ENCODE measurements at places on chromosomes 13 and 19.

DNA sequence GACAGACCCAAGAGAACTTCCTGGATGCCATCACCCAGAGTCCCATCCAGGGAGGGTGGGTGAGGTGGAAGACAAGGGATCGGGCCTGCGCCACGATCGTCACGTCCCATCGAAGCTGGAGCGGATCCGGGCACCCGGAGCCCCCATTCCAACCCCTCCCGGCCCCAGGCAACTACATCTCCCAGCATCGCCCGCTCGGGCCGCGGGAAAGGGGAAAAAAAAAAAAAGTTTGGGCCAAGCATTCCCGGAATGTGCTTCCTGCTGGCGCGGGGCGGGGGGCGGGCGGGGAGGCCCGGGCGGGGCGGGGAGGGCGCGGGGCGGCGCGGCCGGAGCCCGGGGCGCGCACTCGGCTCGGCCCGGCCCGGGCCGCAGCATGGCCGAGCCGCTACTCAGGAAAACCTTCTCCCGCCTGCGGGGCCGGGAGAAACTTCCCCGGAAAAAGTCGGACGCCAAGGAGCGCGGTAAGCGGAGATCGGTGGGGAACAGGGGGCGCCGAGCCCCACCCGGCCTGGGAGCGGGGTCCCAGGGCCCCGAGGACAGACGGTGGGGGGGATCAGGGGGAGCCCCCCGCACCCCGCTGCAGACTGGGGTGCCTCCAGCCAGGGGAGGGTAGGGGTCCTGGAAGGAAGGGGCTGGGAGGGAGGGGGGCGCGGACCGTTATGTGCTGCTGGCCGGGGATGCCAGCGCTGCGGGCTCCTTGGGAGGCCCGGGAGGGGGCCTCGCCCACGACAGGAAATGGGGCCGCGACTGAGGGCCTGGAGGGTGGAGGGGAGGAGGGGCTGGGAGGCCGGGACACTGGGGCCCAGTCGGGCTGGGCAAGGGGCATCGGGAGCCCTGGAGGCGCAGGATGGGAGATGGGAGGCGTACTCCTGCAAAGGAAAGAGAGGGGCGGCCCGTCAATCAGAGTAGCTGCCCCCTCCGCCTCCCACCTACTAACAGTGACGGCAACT, at the start of gene SYDE1:
TSS of gene SYDE1 (plus strand) at position 341 of the 950 bp plus-strand sequence. CDS start at position 374, 33 bp downstream.
- no peak for DNase-seq

GRCh38 chr19:14113762-14114414, 3.7 kb downstream of the PRKACA start:
- DNase-seq: peak; percentile 25

DNA sequence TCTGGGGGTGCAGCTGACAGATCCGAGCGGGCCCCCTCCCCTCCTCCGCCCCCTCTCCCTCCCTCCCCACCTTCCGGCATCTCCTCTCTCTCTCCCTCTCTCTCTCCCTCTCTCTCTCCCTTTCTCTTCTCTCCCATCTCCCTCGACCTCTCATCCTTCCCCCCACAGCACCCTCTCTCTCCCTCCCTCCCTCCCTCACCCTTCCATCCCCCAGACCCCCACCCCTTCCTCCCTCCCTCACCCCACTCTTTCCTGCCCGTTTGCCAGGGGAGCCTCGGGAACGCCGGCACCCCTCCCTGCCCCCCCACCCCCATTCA, 666 bp downstream of the CELF5 start:
- no peak for DNase-seq

DNA sequence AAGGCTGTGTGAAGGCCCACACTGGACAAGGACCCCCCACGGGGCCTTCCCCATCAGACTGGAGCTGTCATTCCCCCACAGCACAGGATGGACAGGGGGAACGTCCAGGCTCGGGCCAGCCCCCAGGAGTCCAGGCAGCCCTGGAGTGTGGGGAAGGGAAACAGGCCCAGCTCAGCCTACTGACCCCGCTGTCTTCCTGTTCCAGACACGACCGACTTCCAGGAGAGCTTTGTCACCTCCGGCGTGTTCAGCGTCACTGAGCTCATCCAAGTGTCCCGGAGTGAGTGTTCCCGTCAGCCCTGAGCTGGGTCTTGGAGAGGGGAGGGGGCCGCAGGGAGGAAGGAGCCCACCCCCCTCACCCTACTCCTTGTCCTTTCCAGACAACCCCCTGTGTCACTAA, 47.0 kb downstream of the SMIM24 start:
- DNase-seq: no peak

- DNase-seq: no peak
Observed at GRCh38 chr19:35963514-35963913, 27.3 kb downstream of the LRFN3 start.

DNA sequence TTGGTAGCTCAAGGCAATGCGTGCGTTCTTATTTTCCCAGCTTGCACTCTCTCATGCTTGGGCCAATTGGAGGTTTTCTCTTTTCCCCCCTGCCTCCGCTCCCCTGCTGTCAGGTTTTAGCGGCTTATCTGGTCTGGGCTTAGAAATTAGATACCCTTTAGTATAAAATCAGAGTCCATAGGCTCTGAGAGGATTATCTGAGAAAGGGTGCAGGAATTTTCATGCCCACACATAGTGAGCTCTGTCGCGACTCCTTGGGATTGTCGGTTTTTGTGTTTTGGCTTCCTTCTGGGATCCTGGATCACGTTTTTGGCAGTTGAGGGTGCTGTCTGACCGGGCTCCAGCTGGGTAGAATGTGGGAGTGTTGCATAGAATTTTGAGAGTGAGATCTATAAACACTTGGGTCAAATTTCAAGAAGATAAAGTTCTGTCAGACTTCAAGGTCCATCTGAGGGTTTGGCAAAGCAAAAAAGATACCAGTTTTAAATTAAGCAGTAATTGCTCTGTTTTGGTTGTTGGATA, 12.4 kb downstream of the CHAF1A start:
- DNase-seq: no peak

GRCh38 chr13:49240017-49240416, 7.7 kb upstream of the CDADC1 start:
- peak; percentile 37 for DNase-seq

DNA sequence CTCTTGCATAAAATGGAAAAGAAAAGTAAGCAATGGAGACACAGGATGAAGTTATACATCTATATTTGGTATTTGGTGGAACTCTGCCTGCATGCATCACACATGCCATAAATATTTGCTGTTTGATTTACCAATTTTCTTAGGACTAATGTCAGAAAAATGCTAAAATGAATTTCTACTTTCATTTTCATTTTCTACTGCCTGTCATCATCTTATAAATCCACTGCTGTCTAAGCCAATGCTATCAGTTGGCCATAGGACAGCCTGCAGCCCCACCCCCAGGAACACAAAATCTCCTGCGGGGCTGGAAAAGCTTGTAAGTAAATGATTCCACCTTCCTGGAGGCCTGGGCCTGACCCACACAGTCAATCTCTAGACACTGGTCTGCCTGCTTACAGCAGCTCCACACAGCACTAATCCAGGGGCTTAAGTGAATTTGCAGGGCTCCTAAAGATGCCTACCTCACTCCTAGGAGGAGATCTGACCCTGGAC, 122.0 kb downstream of the ENOX1 start:
- DNase-seq: no peak

GRCh38 chr13:44271915-44272341, 101.7 kb upstream of the SERP2 start:
- DNase-seq: no peak

- DNase-seq: no peak
Observed at GRCh38 chr19:50214699-50215543, 11.5 kb downstream of the MYH14 start.

GRCh38 chr19:10344780-10345179, 5.4 kb upstream of the ICAM3 start:
- DNase-seq: no peak

DNA sequence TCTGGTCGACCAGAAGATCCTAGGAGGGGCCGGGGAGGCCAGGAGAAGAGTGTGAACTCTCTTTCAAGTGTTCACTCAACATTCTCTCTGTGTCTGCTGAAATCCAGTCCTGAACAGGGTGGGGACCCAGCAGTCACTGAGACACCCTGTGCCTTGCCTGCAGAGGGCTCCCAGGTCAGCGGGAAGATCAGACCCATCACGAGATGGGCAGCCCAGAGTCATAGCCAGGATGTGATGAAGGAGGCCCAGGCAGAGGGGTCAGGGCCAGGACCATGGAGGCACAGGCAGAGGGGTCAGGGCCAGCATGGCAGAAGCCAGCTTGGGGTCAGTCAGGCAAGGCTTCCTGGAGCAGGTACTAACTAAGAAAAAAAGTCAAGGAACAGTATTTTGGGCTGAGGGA, 9.4 kb downstream of the NUMBL start:
- no peak for DNase-seq

DNA sequence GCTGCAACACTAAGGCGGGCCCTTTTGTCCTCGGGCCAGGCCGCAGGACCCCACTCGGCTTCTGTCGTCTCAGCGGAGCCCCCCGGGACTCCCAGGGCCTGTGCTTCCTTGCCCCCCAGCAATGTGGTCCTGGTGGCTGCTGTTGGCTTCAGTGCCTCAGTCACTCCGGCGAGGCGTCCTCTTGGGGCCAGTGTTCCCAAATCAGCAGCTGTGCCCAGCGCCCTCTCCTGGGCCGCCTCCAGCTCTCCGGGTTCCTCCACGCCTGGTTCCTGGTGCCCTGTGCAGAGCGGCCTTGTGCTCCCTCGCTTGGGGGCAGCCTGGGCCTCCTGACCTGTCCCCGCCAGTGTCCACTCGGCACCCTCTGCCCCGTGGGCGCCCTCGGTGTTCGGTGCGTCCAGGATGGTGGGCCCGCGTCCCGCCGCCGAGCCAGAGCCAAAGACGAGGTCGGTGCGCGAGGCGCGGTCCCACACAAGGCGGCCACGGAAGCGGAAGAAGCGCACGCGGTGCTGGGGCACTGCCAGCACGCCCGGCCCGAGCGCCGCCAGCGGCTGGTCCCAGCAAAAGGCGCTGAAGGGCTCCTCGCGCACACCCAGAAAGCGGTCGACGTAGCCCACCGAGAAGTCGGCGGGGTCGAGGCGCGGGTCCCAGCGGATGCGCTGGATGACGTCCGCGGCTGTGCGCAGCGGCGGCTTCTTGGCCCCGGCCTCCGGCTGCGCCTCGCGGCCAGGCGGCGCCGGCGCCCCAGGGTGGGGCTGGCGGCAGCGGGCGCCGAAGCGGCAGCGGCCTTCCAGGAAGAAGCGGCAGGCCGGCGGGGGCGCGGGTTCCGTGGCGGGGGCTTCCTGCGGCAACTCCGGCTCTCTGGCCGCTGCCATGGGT, 685 bp downstream of the LENG9 start:
- peak; percentile 44 for DNase-seq

DNA sequence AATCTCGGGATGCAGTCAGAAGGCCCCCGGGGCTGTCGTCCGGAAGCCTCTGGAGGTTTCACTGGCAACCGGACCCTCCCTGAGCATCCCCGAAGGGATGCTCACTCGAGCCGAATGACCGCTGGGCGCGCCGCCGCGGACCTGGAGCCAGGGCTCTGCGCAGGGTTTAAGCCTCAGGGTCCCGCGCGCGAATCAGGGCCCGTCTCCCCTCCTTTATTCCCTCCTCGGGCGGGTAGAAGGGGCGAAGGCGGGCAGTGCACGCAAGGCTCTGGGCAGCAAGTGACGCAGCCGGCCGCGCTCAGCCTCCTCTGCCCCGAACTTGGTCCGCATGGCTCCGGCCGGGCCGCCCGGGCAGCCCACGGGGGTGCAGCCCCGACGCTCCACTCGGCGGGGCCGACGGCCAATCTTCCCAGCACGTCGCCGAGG, 572 bp downstream of the SHISA2 start:
- DNase-seq: no peak

- no peak for DNase-seq
Observed at GRCh38 chr19:52007451-52007805, 583 bp downstream of the ZNF615 start.

- DNase-seq: no peak
Observed at GRCh38 chr19:38557205-38557799, 60.5 kb downstream of the MAP4K1 start.

DNA sequence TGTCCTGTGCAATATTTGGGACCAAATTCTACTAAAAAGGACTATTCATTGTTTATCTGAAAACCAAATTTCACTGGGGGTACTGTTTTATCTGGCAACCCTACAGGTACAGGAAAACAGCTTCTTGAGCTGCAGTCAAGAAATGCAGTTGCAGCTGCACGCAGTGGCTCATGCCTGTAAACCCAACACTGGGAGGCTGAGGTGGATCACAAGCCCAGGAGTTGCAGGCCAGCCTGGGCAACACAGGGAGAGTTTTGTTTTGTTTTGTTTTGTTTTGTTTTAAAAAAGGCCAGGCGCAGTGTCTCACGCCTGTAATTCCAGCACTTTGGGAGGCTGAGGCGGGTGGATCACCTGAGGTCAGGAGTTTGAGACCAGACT, 11.6 kb upstream of the ZSCAN1 start:
- no peak for DNase-seq

DNA sequence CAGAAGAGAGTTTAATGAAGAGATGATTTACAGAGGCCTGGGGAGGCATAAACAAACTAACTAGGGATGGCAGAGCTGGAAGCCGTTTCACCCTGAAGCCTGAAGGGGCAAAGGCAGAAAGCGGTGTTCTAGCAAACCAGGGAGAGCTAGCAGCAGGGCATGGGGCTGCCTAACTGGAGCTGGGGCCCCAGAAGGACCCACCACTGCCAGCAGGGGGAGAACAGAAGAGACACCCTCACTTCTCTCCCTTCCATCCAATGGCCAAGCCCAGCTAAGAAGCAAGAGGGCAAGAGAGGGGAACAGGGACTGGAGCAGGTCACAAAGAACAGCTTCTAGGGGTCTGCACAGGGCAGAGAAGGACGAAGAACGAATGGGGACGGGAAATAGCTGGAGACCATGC, 195.5 kb downstream of the KATNAL1 start:
- DNase-seq: no peak

DNA sequence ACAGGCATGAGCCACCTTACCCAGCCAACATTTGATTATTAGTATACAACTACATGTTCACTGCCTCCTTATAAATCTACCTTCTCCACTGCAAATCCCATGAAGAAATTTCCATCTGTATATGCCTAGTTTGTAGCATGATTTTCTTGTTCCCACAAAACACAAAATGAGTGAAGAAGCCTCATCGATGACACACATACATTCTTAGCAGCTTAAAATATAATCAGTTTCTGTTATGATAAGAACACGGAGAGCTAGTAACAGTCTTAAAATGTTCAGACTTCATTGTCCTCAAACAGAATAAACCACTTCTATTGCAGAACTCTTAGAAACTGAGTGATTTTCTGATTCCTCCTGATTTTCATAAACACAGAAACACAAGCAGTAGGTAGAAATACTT, 740.5 kb downstream of the PCDH9 start:
- no peak for DNase-seq

- no peak for DNase-seq
Observed at GRCh38 chr19:46715975-46716671, 791 bp downstream of the PRKD2 start.

GRCh38 chr13:20825477-20825875, 51.7 kb upstream of the EEF1AKMT1 start:
- DNase-seq: no peak

Data from activated CD4-positive, alpha-beta T cell treated with anti-CD3 and anti-CD28 coated beads, Interleukin-2, amount 50 U/mL, for 4 hours (primary cell).